Kidney epithelial cell (primary cell): ENCODE measurements at places on chromosomes 4 and X. TPM values are rescaled to one million over a fixed set of nuclear protein-coding genes. Genes with fewer than 3 reads are reported as not detected.

The FAM9B gene
- not detected in 2 replicates for total RNA-seq

DNA sequence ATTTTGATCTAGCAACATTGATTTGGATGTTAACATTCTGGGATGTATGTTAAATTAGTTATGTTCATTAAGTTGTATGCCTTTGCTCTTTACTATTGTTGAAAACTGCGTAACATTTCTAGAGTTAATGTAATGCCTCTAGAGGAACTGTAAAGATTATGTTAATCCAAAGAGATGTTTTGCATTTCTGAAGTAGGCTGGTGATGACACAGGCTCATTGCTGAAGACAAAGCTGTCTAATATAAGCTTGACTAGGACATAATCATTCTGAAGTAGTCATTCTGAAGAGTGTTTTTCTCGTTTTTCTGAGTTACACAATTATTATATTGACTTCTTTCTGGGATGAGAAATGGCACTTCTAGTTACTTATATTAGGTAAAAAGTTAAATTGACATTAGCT is 72.9 kb downstream of the LRP2BP start:
- DNase-seq = no peak

DNA sequence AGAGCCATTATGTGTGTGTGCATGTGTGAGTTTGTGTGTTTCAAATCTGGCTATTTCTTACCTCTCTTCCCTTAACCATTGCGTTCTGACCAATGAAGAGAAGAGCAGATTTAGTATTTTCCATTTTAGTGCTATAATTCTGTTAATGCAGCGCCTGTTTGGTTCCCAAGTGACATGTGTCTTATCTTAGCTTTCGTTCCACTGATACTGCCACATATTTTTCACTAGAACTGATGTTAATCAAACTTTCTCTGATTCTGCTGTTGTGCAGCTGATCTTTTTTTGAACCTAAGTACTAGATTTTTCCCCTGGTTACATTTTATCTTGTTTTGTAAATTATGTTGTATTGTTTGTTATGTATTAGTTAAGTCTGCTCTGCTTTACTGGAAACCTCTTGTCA is 152.9 kb upstream of the MID1 start:
- no peak for DNase-seq

DNA sequence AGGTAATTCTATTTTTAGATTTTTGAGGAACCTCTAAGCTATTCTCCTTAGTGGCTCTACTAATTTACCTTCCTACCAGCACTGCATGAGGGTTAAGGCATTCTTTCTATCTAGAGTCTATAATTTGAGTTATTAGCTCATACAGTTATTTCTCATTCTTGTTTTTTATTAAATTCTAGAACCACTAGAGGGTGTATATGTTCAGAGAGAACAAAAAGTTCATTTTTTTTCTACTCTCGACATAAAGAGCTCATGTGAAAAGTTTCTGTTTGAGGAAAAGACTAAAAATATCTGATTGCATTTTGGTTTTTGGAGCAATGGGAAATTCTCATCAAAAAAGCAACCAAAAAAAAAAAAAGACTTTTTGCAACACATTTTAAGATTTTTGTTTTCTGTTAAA is 57.0 kb upstream of the LRAT start:
- no peak for DNase-seq

- no peak for DNase-seq
Measured at GRCh38 chrX:19627533-19627932, 112.2 kb upstream of the MAP3K15 start.

- DNase-seq = no peak
Measured at GRCh38 chrX:25034889-25035288, 19.1 kb upstream of the ARX start.

The DKK2 gene
- total RNA-seq = not detected in 2 replicates

DNA sequence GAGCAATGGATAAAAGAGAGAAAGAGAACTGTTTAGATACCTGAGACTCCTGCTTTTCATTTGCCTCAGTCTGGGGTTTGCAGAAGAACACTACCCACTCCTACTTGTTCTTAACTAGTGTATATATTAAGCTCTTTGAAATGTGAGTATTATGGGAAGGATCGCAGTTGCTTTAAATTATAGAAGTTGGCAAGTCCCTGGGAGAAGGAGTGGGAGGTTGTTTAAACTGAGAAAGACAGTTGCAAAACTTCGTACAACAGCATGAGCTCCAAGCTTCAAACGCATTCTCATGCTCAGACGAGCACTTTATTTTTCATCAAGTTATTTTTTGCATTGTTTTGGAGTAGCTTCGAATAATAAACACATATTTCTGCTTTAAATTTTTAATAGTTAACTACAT is 88.1 kb upstream of the C1QTNF7 start:
- no peak for DNase-seq

GRCh38 chr4:15215109-15215508 is 212.7 kb upstream of the C1QTNF7 start:
- no peak for DNase-seq

- DNase-seq = no peak
Measured at GRCh38 chr4:41070516-41071281, 143.6 kb downstream of the APBB2 start.

The GPR173 gene
- total RNA-seq = 4.8 and 6.4 TPM in 2 replicates

DNA sequence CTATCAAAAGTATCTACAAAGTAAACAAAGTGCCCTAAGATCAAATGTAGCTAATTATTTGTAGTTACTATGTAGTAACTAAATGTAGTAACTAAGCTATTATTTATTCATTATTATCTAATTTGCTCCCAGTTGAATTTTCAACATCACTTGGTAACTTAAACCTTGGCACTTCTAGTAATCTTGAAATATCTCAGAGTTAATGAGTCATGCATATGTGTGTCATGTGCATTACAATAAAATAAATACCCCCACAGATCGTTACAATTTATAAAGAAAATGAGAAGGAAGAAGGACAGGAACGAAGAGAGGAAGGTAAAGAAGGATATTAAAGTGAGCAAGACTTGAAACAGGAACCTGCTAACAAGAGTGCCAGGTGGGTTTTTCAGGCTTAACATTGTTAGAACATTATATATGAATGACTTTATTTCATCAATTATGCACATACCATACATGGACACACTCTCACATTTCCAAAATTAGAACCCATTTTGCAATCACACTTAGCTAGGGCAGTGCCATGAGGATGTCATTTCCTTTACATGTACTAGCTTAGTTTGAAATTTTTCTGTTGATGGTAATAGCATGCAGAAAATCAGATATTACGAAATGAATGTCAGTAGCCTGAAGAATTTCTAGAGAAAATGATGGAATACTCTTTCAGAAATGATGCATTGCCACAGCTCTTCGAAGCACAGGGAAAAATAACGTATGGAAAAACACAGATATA is 1670.4 kb upstream of the AGA start:
- no peak for DNase-seq

The EPGN gene
- total RNA-seq = 5.2 and 7.5 TPM in 2 replicates

The ANXA10 gene
- total RNA-seq = not detected in 2 replicates

The SPIN2A gene
- total RNA-seq = 0.07 TPM in 1 of 2 replicates, not detected in the other

GRCh38 chrX:34563804-34564203 is 93.3 kb downstream of the TMEM47 start:
- DNase-seq = no peak

DNA sequence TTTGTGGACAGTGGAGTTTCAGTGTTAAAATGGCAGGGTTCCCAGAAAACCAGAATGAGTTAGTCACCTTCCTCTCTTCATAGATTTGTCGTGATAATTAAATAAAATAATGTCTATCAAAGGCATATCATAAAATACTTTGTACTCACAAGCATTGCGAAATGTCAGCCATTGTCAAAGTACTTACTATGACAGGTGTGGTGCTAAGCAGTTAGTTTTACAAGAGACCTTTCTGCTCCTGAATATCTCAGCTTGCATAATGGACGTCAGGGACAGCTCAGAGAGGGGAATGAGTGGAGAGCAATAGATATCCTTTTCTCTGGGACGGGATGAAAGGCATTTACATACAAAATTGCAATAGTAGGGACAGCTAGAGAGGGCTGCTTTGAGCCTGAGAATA is 560.9 kb downstream of the KCNIP4 start:
- no peak for DNase-seq

DNA sequence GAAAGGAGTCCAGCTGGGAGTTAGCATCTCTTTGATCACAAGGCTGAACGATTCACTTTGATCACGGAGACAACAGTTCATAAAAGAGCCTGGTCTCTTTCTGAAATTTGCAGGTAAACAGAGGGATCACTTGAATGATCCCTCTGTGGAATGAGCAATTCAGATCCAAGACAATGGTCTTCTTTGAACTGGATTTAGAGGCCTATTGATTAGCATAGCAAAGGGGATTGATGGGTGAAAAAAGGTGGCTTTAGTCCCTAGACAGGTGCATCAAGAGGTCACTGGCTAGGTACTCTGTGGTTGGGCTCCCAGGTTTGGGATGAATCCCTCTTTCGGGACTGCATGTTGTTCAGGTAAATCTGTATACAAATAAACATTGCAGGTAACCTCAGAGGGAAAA is 223.8 kb upstream of the TAPT1 start:
- no peak for DNase-seq

DNA sequence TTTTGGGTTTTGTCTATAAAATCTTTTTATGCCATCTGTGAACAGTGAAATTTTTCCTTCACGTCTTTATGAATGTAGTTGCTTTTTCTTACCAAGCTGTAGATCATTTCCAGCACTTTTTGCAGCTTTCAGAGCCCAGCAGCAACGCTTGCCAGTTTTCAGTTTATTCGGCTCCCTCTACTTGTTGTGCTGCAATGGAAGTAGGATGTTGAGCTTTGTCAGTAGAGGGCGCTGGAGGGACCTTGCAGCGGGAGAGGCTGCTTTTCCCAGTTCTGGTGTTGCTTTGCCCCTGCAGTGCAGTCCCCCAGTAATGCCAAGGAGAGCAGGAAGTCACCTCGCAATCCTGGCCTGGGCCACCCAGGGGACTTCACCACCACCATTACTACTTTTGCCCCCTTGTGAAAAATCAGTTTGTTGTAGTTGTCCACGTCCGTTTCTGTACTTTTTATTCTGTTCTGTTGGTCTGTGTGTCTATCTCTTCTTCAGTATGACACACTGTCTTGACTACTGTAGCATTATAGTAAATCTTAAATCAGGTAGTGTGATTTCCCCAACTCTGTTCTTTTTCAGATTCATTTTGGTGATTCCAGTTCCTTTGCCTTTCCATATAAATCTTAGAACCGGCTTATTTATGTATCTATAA is 21.8 kb downstream of the CMC4 start:
- DNase-seq = no peak

- no peak for DNase-seq
Measured at GRCh38 chr4:178215309-178215708, 773.1 kb upstream of the AGA start.

The DDX3X gene
- 184 and 188 TPM in 2 replicates for total RNA-seq

DNA sequence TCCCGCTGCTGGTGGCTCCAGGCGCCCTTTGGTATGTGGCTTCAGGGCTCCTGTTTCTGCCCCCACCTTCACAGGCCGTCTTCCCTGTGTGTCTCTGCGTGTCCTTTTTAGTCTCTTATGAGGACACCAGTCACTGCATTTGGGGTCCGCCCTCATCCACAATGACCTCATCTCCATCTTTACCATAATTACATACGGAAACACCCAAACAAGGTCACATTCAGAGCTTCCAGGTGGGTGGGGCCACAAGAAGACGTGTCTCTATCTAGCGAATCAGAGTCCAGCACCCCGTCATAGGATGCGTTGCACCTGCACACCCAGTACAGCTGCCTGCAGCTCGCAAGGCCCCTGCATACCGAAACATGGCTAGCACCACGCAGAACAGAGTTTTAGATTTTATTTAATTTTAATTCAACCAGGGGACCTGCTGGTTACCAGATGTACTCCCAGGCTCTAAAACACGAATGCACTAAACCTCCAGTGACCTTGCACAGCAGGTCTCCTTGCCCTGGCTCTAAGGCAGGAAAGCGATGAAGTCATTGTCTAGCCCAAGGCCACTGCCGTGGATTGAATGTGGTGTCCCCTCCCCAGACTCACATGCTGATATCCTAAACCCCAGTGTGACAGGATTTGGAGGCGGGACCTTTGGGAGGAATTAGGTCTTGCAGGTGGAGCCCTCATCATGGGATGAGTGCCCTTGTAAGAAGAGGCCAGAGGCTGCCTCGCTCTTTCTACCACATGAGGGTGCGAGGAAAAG is 30.3 kb downstream of the ABLIM2 start:
- DNase-seq = no peak

- no peak for DNase-seq
Measured at GRCh38 chr4:156261230-156261629, 307.6 kb upstream of the CTSO start.

DNA sequence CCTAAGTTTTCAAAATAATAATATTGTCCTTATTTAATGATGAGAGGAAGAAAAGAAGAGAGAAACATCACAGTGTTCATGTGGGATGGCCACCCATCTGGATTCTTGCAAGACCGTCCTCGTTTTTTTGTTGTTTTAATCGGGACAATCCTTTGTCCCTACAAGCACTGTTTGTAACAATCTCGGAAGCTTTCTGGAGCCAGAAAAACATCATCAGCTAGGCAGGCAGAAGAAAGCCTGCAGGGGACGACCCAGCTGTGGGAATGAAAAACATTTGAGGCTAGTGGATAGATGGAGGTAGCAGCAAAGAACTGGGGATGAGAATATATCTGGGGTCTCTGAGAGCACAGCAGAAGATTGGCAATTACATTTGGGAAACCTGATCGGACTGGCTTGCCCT is 105.6 kb downstream of the DKK2 start:
- no peak for DNase-seq

GRCh38 chrX:46715530-46715929 is 43.4 kb downstream of the SLC9A7 start:
- DNase-seq = no peak

The BBS7 gene
- 15.5 and 31.5 TPM in 2 replicates for total RNA-seq

DNA sequence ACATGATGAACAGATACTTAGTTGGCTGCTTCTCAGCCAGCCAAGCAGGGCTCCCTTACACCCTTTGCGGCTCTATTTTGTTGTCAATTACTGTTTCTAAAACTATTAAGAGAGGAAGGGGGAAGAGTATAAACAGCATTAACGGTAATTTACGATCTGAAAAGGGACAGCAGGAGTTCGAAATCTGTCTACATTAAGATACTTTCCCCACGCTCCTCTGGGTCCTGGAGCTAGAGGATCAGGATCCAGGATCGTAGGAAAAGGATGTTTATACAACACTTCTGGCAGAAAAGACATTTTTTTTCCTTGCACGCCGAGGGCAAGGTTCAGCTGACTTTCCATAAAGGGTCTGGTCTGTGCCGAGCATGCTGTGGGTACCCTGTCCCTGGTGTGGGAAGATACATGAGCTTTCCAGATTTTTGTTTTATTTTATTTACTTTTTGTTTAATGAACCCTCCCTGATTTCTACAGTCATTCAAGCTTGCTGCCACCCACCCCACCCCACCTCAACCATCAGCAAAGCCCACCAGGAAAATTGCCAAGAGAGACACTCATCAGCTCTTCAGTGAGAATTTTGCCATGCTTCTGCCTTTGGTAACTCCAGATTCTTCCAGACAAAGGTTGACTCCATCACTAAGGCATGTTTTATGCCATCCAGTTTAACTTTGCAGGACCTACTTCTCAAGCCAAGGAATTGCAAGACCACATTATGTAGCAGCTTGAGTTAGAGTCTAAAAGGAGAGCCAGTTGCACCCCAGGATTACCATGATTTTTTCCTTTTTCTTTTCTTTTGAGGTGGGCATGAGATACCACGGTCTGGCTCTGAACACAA is 188.1 kb downstream of the QDPR start:
- no peak for DNase-seq
